ENCODE measurements at places on chromosomes 2 and 18. TPM values are rescaled to one million over a fixed set of nuclear protein-coding genes. Genes with fewer than 3 reads are reported as not detected.

GRCh38 chr2:237859533-237860272 lies at the start of gene RAMP1:
Gene RAMP1 (plus strand): TSS chr2:237859623. CDS start chr2:237859676, 53 bp downstream.
- DNase-seq: no peak

MBP gene
- total RNA-seq: 32.3 TPM

- no peak for DNase-seq
These were observed 1460.4 kb upstream of the ZEB2 start for GRCh38 chr2:145980318-145980717.

CRYBA2 gene
- total RNA-seq: not detected

TMEM200C gene
- total RNA-seq: not detected

DNA sequence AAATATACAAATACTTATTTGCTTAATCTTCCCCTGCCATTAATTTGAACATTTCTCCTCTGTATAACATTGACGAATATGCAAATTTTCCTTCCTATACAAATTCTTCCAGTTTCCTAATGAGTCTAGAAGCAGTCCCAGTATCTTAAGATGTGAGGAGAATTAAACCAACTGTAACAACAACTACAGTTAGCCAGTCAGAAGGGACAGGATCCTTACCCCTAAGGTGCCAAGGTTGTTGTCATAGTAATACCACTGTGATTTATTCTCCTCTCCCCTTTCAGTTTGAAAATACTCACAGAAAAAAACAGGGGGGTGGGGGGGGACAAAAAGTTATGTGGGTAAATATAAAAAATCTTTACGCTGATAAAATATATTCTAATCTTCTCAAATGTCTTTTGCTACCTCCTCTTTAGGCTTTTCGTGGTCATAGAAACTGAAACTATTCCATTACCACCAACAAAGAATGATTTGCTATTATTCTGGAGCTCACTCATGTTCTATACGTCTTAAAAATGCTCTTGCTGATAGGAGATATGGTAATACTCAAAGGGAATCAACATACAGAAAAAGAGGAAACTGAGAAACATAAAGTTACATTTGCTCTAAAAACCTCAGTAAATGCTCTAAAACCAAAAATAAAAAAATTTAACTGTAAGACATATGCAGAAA lies 107.6 kb downstream of the MEMO1 start:
- no peak for DNase-seq

PLCD4 gene
- total RNA-seq: not detected

CXCR1 gene
- total RNA-seq: not detected

- DNase-seq: no peak
These were observed 76.1 kb downstream of the THADA start for GRCh38 chr2:43519643-43520221.

TRAK2 gene
- total RNA-seq: 18.1 TPM

GRCh38 chr2:174120346-174120745 lies 128.0 kb downstream of the OLA1 start:
- no peak for DNase-seq

PPP3R1 gene
- 74.2 TPM for total RNA-seq

- DNase-seq: no peak
These were observed 20.0 kb upstream of the LPIN1 start for GRCh38 chr2:11726384-11726783.

SLC11A1 gene
- 0.61 TPM for total RNA-seq

All from activated T-cell treated with anti-CD3 and anti-CD28 coated beads, Interleukin-2, amount 50 U/mL, for 4 hours (primary cell).